ENCODE measurements at places on chromosomes 11 and 22.

DNA sequence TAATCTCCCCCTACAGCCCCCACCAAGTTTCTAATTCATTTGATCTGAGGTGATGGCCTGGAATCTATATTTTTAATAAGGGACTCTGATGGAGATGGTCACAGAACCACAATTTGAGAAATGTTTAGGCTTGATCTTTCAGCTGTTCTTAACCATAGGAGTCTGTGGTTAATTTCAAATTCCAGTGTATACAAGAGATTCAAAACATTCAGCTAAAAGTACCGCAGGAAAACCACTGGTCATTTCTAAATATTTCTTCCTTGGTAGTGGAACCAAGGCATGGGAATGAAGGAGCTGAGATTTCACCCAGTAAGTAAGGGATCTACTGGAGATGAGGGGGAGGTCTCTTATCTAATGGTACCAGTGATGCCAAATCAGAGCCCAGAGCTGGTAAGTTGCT, 18.3 kb upstream of the GALNT18 start:
- DNase-seq = no peak

DNA sequence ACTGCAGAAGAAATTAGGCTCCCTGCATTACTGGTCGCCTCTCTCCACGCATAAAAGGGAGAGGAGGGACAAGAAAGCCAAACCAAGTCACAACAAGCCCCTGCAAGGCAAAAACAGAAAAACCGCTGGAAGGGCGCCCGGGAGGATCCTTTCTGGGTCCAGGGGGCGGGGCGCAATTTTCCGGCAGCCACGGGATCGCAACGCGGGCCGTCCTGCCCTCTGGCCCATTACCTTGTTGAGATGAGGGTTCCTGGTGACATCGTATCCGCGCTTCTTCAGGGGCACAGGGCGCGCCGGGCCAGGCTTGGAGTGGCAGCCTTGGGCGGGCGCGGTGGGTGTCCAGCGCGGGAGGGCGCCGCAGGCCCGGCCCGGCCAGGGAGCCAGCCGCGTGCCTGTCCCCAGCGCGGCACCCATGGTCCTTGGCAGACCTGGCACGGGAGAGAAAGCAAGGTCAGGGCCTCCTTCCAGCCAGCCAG, 847 bp downstream of the ME3 start:
- no peak for DNase-seq

DNA sequence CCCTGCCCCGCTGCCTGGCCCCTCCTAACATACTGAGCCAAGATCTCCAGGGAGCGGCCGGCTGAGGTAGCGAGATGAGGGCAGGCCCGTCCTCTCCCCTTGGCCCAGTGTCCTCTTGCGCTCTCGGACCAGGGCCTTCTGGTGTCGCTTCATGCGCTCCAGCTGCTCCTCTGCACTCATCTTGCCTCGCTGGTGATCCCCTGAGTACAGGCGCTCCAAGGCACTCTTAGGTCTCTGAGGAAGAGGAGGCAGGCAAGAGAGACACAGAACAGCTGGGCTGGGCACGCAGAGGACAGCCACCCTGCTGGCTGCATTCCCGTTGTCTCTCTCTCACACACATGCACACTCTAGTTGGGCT, 50.6 kb downstream of the C11orf58 start:
- no peak for DNase-seq

GRCh38 chr11:12544986-12545775, 129.0 kb upstream of the TEAD1 start:
- no peak for DNase-seq

- no peak for DNase-seq
Observed at GRCh38 chr11:77063861-77064260, 2.9 kb upstream of the CAPN5 start.

- no peak for DNase-seq
Observed at GRCh38 chr11:106520146-106520912, 442.9 kb downstream of the AASDHPPT start.

DNA sequence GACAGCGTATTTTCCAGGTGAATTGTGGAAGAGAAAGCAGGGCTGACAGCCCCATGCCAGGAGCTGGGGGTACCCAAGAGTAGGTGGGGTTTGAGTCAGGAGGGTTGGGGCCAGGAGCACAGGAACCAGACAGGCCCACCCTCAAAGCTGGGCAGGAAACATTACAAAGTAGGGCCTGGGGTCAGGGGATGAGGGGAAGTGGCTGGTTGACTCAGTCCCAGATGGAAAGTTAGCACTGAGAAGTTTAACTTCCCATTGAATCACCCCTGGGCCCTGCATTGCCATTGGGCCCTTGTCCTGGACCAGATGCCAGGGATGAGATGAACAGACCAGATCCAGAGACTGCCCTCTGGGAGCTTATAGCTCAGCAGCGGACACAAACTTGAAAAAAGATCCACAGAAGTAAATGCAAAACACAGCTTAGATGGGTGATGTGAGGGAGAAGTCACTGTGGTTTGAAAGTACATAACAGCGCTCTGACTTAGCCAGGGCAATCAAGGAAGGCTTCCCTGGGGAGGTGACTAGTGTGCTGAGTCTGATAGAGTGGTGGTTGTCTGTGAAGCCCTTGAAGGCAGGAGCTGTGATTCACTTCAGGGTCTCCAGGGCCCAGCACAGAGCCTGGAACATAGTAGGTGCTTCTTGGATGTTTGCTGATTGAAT, 2.2 kb downstream of the MAFF start:
- DNase-seq = no peak

GRCh38 chr11:85914425-85914824, 59.2 kb downstream of the CCDC83 start:
- DNase-seq = no peak

DNA sequence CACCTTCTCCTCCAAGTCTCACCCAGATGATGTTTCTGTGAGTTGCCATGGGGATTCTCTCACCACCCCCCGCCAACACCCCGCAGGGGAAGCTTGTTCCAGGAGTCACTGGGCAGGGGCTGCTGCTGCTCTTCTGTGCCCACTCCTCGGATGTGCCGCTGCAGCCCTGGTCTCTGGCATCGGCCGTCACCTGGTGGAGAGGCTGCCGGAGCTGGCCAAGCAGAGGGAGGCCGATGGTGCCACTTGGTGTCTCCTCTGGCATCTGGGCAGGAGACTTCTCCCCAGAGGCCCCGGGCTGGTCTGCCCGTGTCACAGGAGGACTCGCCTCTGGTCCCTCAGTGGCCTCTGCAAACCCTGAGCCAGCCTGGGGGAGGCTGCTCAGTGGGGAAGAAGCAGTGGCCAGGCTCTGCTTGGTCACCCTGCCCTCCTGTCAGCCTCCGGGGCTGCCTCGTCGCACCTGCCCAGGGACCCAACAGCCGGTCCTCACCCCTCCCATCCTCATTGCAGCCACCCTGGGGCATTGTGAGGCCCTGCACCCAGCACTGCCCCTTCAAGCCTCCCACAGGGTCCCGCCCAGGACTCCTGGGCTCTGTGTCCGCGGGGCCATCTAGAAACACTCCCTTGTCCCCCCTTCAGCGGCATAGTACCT, 424 bp upstream of the ADORA2A start:
- no peak for DNase-seq

- no peak for DNase-seq
Observed at GRCh38 chr11:116718955-116719501, 53.8 kb downstream of the BUD13 start.

DNA sequence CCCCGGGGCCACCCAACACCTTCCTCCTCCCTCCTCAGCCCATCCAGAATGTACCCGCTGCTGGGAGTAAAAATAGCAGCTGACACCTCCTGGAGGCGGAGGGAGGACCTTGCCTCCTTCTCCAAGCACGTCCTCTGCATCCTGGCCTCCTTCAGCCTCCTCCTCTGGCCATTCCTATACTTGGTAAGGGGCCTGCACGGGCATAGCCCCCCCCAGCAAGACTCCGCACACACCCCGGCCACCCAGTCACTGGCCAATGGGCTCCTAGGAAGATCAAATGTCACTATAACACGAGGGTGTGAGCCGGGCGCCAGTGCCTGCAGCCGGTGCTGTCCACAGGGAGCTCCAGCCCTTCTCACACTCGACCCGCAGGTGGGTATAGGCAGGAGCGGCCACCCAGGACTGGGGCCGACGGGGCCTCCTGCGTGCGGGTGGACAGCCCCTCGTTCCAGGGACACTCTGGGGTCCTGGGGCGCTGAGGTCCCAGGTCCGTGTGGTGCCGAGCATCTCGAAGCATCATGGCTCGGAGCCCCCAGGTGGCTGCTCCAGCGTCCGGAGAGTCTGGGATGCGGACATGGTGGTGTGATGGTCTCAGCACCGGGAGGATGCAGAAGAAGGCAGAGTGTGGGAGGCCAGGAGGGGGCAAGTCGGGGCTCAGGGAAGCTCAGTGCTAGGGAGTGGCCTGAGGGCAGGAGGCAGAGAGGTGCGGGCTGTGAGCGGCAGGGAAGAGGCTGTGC, at the start of gene TNNT3:
TSS of gene TNNT3 (plus strand) at position 313 of the 737 bp plus-strand sequence. CDS start 3,172 bp downstream, outside the sequence.
- DNase-seq = no peak

- peak; percentile 87 for DNase-seq
Observed at GRCh38 chr11:122189229-122189628, 73.2 kb upstream of the BLID start.

GRCh38 chr22:31492151-31492550, 2.5 kb upstream of the EIF4ENIF1 start:
- DNase-seq = no peak

All from retinal pigment epithelial cell (primary cell).